Activated CD8-positive, alpha-beta memory T cell treated with anti-CD3 and anti-CD28 coated beads, Interleukin-2, amount 50 U/mL, for 48 hours (primary cell): ENCODE measurements at places on chromosomes 1 and 21.

- DNase-seq = no peak
These were observed 879.4 kb downstream of the MRPL39 start for GRCh38 chr21:24727803-24728440.

DNA sequence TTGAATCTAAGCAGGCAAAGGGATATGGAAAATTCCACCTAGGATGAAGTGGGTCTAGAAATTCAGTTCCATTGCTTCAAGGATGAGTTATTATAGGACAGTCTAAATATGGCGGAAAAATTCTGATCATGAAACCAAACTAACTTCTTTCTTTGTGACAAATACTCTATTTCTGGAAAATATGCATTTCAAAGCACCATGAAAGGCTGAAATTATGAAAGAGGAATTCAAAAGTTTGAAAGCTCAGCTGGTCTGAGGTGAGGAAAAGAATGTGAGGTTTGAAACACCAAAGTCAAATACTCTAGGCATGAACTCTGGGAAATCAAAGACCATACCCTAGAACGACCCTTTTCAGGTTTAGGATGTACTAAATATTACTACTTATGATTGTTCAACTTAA, 36.4 kb upstream of the COL11A1 start:
- DNase-seq = no peak

GRCh38 chr1:211947396-211948295, 87.7 kb downstream of the INTS7 start:
- no peak for DNase-seq

DNA sequence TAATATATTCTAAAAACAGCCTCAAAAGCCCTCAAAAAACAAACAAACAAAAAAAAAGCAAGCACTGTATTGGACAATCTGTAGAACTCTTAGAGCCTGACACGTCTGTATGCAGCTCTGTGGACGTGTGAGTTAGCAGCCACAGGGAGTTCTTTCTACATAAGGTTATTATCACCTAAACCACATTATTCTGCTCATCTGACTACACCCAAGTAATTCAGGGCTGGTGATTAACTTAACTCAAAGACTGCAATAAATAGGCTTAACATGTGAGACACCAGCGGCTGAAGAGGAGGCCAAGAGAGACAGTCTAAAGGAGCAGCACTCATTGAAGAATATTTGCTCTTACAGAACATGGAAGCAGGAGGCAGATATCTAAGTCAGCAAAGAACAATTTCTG, 316.0 kb downstream of the VAV3 start:
- DNase-seq = no peak

DNA sequence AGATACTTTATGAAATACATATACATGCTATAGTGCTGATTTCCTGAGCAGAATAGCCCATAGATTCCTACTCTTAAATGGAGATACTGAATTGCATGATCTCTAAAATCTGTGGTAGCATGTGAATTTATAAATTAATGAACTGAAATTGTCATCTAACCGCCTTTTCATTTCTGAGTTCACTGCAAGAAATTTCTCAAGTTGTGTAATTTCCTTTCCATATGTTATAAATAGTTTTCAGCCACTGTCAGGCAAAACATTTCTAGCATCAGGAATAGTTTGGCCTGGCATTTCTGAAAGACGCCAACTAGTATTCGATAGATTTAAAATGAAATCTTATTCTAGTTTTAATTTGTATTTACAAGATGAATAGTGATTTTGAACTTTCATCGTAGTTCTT, 310.1 kb downstream of the USH2A start:
- no peak for DNase-seq

DNA sequence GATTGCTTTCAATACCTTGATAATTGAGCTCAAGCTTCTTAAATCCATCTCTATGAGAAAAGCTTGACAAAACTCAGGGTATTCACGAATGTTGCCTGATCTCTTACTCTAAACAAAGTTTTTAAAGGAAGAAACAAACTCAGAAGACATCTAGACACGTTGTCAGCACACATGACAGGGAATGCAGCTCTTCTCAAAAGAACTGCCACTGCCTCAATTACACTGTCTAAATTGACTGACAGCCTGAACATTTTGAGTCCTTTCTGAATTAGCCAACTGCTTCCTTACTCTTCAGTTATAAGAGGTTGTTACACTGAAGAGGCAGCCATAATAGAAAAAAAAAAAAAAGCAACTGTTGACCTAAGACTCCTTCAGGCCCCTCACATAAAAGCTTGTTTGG, 1646.7 kb upstream of the B3GALT2 start:
- no peak for DNase-seq

DNA sequence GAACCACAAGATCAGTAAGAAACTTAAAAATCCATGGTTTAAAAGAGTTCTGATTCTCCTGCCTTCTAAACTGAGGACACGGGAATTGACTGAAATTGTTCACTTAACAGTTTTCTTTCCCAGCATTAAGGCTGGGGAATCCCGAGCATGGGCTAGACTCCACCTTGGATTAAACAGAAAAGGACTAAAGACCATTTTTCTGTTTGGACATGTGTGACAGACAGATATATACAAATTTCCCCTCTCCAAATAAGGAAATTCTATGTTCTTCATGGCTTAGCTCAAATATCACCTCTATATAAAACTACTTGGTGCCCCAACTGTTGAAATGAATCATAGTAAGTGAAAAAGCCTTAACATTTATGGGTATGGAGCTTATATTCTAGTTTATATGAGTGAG, 85.0 kb downstream of the UROD start:
- no peak for DNase-seq

DNA sequence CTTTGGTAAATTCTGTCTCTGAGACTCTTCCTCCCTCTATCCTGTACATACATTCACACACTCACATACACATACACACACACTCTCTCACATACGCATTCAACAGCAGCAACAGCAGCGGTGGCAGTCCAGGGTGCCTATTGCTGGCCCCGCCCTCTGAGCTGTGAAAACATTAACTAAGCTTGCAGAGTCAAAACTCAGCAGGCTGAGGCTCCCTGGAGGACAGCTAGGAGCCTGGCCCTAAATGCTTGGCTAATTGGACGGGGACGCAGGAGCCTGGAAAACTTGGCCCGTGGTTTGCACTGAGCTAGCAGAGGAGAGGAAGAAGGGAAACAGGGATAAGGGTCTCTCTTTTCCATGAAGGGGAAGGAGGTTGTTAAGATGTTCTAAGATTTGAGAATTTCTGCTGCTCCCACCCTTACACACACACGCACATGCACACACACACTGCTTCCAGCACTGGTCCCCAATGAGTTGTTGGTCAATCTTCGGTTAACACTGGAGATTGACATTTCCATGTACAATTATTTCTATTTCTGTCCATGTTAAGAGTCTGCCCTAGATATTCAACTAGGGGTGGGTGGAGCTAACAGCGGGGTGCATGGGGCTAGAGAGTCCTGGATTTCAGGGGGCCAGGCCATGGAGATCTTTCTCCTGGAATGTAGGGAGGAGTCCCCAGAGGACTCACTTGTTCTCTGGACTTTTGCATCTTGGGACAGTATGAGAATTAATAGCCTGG, 94.2 kb downstream of the PLXNA2 start:
- DNase-seq = no peak

GRCh38 chr1:226132728-226133503, 53.6 kb downstream of the ACBD3 start:
- DNase-seq = peak; percentile 48

- DNase-seq = no peak
These were observed 9.9 kb downstream of the CD58 start for GRCh38 chr1:116560704-116561490.

- DNase-seq = no peak
These were observed 173.6 kb upstream of the CHRM3 start for GRCh38 chr1:239212811-239213220.

DNA sequence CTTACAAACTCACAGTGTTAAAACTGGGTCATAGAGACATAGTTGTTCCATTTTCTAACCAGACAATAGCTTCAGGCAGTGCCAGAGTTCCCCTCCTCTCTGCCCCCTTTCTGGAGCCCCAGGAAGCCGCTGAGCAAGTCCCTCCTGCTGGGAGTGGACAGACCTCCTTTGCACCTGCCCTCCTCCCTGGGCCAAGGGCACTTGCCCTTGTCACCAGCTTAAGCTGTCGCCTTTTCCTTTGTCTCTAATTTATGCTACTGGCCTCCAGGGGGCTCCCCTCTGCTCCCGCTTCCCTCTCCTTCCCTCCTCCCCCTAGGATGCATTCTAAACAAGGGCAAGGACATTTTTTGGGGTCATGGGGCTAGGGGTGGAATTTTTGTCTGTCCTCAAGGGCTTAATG, 182.4 kb downstream of the MIS18A start:
- no peak for DNase-seq

- no peak for DNase-seq
These were observed 135.7 kb upstream of the KRTAP19-8 start for GRCh38 chr21:31173881-31174555.

- no peak for DNase-seq
These were observed 16.1 kb upstream of the LYST start for GRCh38 chr1:235882816-235883215.

- DNase-seq = no peak
These were observed 298.1 kb downstream of the TGFB2 start for GRCh38 chr1:218643281-218643680.

DNA sequence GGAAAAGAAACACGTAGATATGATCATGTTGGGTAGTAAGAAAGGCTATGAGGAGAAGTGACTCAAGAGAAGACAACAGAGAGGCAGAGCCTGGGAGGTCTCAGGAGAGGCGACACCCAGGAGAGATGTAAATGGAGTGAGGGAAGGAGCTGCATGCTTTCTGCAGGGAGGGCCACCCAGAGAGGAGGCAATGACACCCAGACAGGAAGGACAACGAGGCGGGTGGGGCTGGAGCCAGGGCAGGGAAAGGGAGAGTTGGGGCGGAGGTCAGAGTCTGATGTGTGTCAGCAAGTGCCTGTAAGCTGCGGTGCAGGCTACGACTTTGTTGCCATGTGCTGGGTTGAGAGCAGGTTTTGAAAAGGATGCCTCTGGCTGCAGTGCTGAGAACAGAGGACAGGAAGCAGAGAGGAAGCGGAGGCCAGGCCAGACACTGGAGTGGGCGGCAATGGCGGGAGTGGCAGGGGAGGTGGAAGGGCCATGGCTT, 31.3 kb downstream of the SLC1A7 start:
- no peak for DNase-seq
